Activated CD8-positive, alpha-beta T cell treated with anti-CD3 and anti-CD28 coated beads, Interleukin-2, amount 10 ng/mL, durations not matched to agents 7 days and 5 days (primary cell): ENCODE measurements at places on chromosomes 16 and 17. TPM values are rescaled to one million over a fixed set of nuclear protein-coding genes. Genes with fewer than 3 reads are reported as not detected.

- peaks cover 25% of the 10 kb centered on the region for H3K4me1 ChIP-seq
- peaks cover 58% of the 10 kb centered on the region for H3K27me3 ChIP-seq
- peak within 1 kb of the TSS; percentile 66 for H3K4me3 ChIP-seq
- peak; percentile 80 for DNase-seq
These were observed at the start of gene RTN4RL1 for GRCh38 chr17:2025220-2025621. Gene RTN4RL1, minus strand, starts transcription at chr17:2025334. Its CDS starts 469 bp downstream, at chr17:2024865.

- H3K4me3 ChIP-seq, result peak overlapping the region; percentile 56
- peaks cover 14% of the 10 kb centered on the region for H3K36me3 ChIP-seq
- no peaks in the 10 kb centered on the region for H3K27me3 ChIP-seq
- H3K4me1 ChIP-seq, result peaks cover 47% of the 10 kb centered on the region
These were observed 2.4 kb downstream of the PRPSAP2 start for GRCh38 chr17:18860161-18860972.

DNA sequence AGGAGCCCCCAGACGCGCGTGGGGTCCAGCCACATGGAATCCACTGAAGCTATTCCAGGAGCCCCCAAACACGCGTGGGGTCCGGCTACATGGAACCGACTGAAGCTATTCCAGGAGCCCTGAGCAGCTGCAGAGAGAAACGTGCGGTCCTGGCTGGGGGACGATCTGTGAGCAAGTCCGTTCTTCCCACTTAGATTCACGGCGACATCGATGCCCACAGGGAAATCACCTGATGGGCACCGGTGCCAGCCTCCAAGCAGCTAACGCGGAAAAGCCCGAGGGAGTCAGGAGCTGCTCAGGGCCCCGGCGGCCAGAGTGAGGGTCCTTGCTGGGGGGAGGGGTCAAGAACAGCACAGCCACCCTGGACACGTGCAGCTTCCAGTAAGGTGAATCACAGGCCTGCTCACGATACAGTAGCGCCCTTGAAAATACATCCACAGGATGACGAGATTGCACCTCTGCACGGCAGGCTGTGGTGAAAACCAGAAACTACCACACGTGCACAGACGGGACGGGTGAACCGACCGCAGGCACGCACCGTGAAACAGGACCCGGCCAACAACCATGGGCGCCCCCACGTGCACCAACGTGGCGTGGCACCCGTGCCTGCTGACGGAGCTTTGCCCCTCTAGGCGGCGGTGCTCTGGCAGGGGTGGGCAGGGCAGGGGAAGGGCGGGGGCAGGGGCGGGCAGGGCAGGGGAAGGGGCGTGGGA, 77.7 kb upstream of the GNG13 start:
- no peak overlapping the region for H3K4me3 ChIP-seq
- no peaks in the 10 kb centered on the region for H3K27me3 ChIP-seq
- no peak overlapping the region for H3K27ac ChIP-seq
- no peaks in the 10 kb centered on the region for H3K4me1 ChIP-seq

- no peak overlapping the region for H3K4me3 ChIP-seq
- no peak overlapping the region for H3K27ac ChIP-seq
- peaks cover 7% of the 10 kb centered on the region for H3K36me3 ChIP-seq
These were observed 57.4 kb upstream of the ERN1 start for GRCh38 chr17:64187093-64187895.

DNA sequence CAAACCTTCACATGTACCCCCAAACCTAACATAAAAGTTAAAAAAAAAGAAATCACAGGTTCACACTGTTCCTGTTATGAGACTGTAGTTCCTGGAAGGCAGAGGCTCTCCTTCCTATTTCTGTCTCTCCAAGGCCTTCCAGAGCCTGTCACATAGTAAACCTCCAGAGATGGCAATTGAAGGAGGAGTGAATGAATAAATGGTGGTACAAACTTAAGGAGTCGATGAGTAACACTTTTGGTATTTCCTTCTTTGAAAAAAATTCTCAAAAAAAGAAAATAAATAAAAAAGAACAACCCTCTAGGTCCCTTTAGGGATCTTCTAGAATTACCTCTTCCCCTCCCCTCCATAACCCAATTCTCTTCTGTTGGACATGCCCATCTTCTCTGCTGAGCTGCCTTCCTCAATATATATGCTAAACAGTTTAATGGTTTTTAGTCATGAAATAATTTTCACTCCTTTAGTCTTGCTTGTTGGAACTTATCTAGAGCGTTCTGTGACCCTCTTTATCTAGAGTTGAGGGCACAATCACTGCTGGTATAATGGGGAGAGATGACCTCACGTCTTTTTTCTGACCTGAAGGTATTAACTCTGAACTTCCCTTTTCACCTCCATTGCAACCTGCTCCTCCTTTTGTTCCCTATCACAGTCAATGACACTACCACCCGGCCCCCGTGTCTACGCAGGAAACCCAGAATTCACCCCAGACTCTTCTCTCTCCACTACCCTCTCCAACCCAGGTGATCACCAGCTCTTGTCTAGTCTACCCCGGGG, 1.7 kb upstream of the TAF15 start:
- peaks cover 15% of the 10 kb centered on the region for H3K36me3 ChIP-seq
- no peaks in the 10 kb centered on the region for H3K27me3 ChIP-seq
- H3K4me3 ChIP-seq, result peak overlapping the region; percentile 85
- peaks cover 46% of the 10 kb centered on the region for H3K4me1 ChIP-seq
- H3K27ac ChIP-seq, result peak overlapping the region; percentile 98

DNA sequence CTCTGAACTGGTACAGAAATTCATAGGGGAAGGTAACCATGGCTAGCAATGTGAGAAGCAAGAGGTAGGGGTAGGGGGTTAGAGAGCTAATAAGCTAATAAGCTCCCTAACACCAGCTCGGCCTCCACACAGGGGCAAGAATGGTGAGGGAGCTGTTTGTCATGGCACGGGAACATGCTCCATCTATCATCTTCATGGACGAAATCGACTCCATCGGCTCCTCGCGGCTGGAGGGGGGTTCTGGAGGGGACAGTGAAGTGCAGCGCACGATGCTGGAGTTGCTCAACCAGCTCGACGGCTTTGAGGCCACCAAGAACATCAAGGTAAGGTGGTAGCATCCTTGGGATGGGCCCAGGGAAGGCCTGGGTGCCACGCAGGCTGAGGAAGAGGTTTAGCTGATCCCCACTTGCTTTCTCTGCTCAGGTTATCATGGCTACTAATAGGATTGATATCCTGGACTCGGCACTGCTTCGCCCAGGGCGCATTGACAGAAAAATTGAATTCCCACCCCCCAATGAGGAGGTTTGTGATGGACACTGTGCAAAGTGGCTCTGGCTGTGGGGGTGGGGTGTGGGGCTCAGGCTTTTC, 3.5 kb upstream of the FTSJ3 start:
- peak overlapping the region; percentile 31 for H3K4me3 ChIP-seq
- peak overlapping the region; percentile 85 for H3K27ac ChIP-seq
- H3K27me3 ChIP-seq, result no peaks in the 10 kb centered on the region
- peaks cover 82% of the 10 kb centered on the region for H3K36me3 ChIP-seq
- peaks cover 62% of the 10 kb centered on the region for H3K4me1 ChIP-seq

DNA sequence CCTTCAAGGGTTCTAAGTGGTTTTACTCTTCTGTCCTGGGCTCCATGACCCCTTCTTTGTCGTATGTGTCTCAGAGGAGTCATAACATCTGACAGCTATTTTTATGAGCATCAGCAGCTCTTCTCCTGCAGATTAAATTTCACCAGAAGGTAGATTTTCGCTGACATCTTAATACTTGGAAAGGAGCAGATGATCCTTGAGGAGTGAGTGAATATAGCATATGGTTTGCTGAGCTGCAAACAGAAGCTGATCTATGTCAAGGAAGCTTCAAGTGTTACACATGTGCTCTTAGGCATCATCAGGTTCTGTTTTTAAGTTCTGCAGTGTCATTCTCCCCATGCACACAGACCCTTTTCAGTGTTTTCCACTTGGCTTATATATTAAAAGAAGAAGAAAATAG, 49.2 kb upstream of the MYH2 start:
- no peak for DNase-seq
- no peaks in the 10 kb centered on the region for H3K36me3 ChIP-seq
- H3K27ac ChIP-seq, result no peak overlapping the region
- no peak overlapping the region for H3K4me3 ChIP-seq
- no peaks in the 10 kb centered on the region for H3K4me1 ChIP-seq

DNA sequence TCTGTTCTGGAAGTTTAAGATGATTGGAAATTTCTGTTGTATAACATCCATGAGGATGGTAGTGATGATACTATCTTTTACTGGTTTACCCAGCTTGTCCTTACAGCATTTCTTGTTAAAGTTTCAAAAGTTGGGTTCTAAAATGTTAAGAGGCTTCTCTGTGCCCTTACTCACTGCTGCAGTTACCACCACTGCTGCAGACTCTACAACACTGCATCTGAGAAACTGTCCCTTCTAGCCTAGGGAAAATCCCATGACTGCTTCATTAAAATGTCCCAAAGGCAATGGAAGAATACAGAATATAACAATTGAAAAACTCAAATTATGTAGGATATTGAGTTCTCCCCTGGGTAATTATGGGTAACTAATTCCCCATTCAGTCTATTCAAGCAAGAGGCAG, 3.8 kb upstream of the NSRP1 start:
- DNase-seq, result peak; percentile 18
- no peak overlapping the region for H3K27ac ChIP-seq
- H3K4me1 ChIP-seq, result peaks cover 32% of the 10 kb centered on the region
- H3K4me3 ChIP-seq, result no peak overlapping the region

DNA sequence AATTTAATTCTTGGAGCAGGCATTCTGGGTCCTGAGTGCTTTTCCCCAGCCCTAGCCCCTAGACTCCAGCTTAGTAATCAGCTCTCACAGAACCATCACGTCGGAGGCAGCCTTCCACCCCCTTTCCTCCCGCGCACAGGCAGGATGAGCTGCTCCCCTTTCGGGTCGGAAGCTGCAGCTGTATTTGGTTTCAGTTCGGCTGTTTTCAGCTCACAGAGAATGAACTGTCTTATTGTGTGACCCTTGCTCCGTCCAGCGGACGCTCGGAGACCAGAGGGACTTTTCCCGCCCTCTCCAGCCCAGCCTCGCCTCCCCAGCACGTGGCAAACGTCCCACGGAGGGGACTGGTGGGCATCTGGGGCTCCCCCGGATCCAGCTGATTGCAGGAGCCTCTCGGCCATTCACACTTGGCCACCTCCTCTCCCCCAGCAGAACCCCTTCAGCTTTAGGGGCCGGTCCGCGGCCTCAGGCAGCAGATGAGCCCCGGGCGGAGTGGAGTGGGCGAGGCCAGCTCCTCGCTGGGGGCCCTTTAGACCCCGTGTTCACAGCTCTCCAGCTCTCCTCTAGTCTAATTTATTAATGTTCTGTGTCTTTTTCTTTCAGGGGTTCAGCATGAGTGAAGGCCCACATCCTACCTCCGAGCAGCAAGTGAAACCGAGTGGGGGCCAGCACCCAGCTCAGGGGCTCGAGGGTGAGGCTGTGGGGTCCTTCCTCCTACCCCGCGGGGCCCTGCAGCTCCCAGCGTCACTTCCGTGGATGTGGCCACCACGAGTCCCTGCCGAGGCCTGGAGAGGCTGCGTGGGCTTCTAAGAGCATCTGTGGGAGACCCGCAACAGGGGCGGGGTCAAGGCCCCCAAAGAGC, 863 bp upstream of the UTS2R start:
- H3K27ac ChIP-seq, result no peak overlapping the region
- H3K4me1 ChIP-seq, result peaks cover 7% of the 10 kb centered on the region
- peak overlapping the region; percentile 48 for H3K4me3 ChIP-seq
- DNase-seq, result no peak

TRIM72 gene
- total RNA-seq, result not detected

PRSS53 gene
- 5.3 TPM for total RNA-seq

TLCD3B gene
- total RNA-seq, result 4.6 TPM

RNF43 gene
- total RNA-seq, result 0.05 TPM

VASN gene
- total RNA-seq, result not detected

WNT9B gene
- not detected for total RNA-seq

PRR35 gene
- total RNA-seq, result not detected
